ENCODE measurements at places on chromosomes 13 and 19.

DNA sequence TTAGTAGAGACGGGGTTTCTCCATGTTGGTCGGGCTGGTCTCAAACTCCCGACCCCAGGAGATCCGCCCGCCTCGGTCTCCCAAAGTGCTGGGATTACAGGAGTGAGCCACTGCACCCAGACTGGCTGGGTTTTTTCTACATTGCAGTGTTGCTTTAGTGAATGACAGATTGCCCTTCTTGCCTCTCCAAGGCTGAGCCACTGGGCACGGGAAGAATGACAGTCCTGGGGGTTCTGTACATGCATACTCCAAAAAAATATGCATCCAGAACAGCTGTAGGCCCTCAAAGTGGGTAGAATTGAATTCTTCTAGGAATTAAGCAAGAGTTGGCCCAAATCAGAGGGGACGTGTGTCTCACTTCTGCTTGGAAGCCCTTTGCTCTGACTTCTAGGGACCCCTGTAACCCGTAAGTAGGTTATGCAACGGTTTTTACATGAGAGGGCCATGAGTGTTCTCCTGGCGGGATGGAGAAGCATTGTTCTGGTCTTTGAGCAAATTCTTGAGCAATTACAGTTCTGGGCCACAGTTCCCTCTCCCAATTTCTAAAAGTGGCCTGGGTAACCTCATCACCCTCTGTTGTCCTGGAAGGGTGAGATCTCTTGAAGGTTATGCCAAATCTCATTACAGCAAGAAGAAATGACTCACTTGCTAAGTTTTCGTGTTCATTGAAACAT is 3.6 kb downstream of the ACTN4 start:
- no peak for DNase-seq

- DNase-seq, result no peak
Observed at GRCh38 chr13:100235311-100235901, 146.5 kb downstream of the PCCA start.

- DNase-seq, result peak; percentile 93
Observed at GRCh38 chr19:16330368-16330801, 5.8 kb downstream of the KLF2 start.

DNA sequence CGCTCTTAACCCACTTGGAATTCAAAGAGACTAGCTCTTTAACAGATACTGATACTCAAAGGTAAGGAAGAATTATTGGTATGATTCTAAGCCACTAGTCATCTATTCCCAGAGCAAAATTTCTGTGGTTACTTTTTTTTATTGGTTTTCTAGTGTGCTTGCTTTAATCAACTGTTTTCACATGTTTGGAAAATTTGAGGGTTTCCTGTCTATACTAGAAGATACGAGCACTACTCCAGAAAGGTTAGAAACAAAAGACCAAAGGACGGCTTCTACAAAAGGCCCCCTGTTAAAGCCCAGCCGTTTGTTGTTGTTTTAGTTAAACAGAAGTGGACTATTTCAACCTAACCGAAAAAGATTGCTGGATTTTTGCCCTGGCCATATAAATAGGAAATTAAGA is 18.5 kb upstream of the LPAR6 start:
- no peak for DNase-seq

DNA sequence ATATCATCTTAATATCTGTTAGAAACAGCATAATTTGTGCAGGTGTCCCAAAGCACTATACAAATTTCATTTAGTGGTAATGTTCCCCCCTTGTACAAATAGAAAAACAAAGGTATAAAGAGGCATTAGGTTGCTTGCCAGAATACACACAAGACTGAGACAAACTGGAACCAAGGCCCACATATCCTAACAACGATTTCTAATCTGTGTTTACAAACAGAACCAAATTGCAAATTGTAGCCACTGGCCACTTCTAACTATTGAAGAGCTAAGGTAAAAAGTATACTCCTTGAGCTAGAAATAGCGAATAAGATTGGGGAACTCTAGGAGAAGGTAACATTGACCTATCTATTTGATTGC is 526.1 kb downstream of the KLF12 start:
- no peak for DNase-seq

- DNase-seq, result no peak
Observed at GRCh38 chr13:109819874-109820273, 33.5 kb upstream of the IRS2 start.

- no peak for DNase-seq
Observed at GRCh38 chr19:43739439-43740235, 15.1 kb downstream of the SMG9 start.

- DNase-seq, result no peak
Observed at GRCh38 chr19:41131186-41131585, 17.0 kb downstream of the CYP2F1 start.

GRCh38 chr19:3448616-3449334 is 31.6 kb downstream of the SMIM24 start:
- DNase-seq, result no peak

GRCh38 chr13:58032676-58033460 is 401.3 kb downstream of the PCDH17 start:
- no peak for DNase-seq

DNA sequence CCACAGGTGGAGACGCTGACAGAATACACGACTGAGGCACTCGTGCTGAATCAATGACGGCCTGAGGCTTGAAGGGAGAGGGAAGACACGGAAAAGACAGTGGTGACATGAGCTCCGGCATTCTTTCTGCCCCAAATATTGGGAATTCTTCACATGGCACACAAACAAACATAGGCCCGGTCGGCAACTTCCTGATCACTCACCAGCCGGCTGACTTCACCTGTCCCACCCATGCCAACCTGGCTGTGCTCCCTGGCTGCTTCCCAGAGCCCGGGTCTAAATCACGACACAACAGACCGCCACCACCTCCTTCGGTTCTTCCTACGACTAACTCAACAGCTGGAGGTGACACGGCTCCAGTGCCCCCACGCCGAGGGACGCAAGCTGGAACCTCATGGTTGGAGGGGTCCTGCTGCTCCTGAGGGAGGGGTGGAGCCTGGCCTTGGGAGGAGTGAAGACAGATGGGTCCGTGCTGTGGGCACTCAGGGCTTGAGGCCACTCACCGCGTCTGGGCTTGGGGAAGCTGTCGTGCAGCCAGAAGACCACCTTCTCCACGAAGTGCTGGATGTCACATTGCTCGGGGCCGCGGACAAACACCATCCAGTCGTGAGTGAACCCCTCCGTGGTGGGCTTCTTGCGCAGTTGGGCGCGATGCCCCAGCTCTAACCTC is 9.6 kb downstream of the MLLT1 start:
- no peak for DNase-seq

GRCh38 chr13:43573361-43573740 is 213.4 kb downstream of the ENOX1 start:
- no peak for DNase-seq

DNA sequence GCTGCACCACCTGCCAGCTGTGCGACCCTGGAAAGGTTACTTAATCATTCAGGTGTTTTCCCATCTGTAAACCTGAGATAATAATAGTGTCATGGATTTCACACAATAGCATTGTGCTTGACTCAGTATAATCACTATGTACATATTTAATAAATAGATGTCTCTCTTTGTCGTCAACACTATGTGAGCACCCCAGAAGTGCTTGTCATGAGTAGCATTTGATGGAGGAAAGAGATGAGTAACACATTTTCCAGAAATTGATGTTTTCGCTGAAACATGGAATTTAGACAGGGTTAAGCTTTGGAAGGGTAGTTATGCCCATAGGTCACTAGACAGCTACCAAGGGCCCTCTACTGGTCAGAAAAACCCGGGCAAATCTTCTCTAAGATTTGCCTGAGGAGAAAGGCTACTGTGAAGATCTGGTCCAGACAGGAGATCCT is 9.5 kb upstream of the MBNL2 start:
- no peak for DNase-seq

DNA sequence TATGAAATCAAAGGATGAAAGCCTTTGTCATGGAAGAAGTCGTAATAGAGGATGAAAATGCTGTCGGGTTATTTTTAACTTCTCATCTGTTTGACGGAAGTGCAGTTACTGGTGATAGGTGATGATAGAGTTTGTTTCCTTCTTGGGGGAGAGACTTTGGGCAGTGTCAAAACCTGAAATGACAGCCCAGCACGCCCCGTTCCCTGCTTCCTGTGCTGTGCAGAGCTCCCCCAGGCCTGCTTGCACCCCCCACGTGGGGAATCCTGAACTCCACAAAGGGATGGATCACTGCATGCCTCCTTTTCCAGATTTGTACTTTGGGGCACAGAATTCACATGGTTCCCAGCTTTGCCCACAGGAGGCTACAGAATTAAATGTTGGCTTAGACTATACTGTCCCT is 102.7 kb downstream of the ATP11A start:
- DNase-seq, result no peak

DNA sequence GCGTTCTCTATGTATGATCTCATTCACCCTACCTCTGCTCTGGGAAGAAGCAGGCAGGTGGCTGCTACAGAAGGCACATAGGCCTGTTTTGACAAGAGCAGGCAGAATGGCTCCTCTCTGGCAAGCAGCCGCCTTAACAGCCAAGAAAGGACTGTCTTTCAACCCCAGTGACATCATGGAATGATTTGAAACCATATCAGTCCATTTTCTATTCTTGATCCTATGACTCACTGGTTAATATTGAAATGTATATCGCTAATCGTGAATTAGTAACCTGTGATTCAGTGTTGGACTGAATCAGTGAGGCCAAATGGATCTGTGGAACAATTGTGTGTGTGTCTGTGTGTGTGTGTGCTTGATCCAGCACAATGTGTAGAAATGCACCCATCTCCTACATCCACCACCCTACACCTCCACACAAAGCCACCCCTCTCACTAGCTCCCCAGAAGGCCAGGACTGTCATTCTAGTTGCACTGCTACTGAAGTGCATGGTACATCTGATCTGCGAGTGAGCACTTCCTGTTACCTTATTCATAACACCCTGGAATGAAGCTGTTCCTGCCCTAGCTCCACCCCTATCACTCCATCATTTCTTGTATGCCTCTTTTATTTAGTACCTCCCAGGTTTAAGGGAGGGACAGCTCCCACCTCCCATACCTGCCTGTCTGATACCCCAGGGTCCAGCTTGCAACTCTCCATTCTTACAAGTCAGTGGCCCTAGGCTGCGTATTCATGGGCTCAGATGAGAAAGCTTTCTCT is 460.0 kb downstream of the FOXO1 start:
- no peak for DNase-seq

DNA sequence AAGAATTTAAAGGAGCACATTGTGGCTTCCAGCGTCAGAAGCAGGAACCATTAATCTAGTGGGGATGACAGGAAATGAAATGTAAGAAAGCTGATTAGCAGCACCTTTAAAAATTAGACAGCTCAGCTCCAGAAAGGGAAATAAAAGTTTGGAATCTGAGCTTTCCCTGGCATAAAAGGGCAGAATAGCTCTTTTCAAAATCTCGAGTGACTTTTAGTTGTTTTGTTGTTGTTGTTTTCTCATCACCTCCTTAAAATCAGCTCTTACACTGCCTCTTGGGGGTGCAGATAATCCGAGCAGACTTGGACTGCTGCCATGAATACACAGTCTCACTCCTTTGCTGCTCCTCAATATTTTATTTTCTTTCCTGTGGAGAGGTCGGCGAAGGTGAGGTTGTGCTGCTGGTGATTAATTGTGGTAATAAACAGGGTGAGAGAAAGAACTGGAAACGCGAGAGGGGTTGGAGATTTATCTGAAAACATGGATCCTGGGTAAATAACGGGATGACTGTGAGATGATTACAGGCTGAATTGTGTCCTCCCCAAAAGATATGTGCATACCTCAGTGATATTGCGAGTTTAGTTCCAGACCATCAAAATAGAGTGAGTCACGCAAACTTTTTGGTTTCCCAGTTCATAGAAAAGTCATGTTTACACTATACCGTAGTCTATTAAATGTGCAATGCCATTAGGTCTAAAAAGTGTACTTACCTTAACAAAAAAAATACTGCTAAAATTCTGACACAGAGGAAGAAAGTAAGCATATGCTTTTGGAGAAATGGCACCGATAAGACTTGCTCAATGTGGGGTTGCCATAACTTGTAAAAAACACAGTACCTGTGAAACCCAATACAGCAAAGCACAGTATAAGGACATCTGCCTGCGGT is 787.7 kb downstream of the UQCRFS1 start:
- DNase-seq, result no peak

DNA sequence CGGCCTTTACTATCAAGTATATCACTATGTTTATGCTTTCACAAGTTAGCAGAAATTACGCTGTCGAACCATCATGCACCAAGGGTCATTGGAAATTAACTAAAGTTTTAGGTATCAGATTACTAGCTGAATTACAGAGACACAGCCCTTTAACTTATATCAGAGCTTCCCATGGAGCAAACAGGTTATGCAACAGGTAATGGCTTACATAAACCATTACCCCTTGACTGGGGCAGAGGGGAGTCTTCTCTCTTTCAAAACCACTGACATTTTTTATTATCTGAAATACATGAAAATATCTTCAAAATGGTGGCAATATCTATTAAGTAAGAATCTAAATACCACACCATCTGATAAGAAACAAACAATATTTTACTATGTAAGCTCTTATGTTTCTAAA is 1692.9 kb upstream of the SLC10A2 start:
- no peak for DNase-seq

DNA sequence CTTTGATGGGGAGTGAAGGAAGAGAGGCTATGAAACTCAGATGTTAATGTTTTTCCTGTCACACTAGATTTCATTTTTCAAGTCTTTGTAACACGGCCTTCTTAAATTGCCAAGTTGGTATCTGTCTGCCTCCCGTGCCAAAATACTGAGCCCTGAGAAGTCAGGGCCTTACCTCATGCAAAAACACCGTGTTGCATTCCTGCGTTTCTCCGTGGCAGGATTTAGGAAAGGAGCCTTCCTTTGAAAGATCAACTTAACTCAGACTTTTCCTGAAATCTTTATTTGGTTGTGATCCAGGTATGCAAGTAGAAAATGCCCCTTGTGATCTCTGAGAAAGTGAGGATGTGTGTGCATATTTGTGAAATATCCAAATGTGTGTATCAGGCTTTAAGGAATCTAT is 1291.0 kb upstream of the SLC10A2 start:
- no peak for DNase-seq

GRCh38 chr19:31139871-31140505 is 209.2 kb downstream of the TSHZ3 start:
- no peak for DNase-seq

Measured in stimulated activated CD4-positive, alpha-beta T cell treated with anti-CD3 and anti-CD28 coated beads, Interleukin-1b, Interleukin-23, amount 100 ng/mL, for 24 hours (primary cell).